ENCODE measurements at places on chromosomes 1 and 21. TPM values are rescaled to one million over a fixed set of nuclear protein-coding genes. Genes with fewer than 3 reads are reported as not detected.

DNA sequence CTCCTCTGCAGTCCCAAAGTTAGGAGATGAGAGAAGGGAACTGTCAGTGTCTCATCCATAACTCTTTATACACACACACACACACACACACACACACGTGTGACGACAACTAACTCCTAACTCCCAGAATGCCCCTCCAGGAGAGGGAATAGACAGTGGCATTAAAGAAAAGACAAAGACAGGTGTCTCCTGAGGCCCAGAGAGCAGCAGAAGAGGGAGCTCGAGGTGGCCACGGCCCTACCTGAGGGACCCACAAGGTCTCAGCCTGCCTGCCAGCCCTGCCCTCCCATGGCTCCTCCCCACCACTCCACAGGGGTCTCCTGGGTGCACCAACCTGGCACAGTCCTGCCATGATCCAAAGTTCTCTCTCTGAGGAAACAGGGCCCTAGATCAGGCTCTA is 1.6 kb upstream of the PHLDA3 start:
- no peaks in the 10 kb centered on the region for H3K27me3 ChIP-seq
- no peak overlapping the region for H3K4me3 ChIP-seq
- H3K27ac ChIP-seq, result peak overlapping the region; percentile 31

DNA sequence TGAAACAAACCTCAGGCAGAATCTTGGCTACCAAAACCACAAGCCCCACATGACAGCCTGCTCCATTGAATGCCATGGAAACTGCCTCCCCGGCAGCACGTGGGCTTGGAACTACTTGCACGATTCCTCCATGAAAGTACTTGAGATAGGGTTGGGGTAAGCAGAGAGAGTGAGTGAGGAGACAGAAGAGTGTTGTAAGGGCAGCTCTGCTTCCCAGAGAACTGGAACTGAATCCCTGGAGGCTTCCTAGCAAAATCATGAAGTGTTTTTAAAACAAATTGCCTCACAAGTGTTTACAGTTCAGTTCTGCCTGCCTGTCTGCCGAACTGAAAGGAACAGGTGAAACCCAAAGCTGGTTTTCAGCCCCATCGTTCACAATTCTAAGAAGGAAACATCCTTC is 35.3 kb upstream of the DNASE2B start:
- no peaks in the 10 kb centered on the region for H3K36me3 ChIP-seq
- no peak overlapping the region for H3K27ac ChIP-seq
- no peaks in the 10 kb centered on the region for H3K27me3 ChIP-seq
- H3K4me3 ChIP-seq, result no peak overlapping the region

GRCh38 chr1:69737527-69738185 is 169.9 kb downstream of the LRRC7 start:
- H3K36me3 ChIP-seq, result no peaks in the 10 kb centered on the region
- H3K4me1 ChIP-seq, result no peaks in the 10 kb centered on the region
- H3K27me3 ChIP-seq, result peaks cover 87% of the 10 kb centered on the region
- DNase-seq, result peak; percentile 77
- H3K4me3 ChIP-seq, result no peak overlapping the region

- H3K4me3 ChIP-seq, result no peak overlapping the region
- H3K27me3 ChIP-seq, result no peaks in the 10 kb centered on the region
- no peak overlapping the region for H3K27ac ChIP-seq
- no peaks in the 10 kb centered on the region for H3K4me1 ChIP-seq
- peak; percentile 31 for DNase-seq
- H3K36me3 ChIP-seq, result no peaks in the 10 kb centered on the region
Observed at GRCh38 chr21:28793043-28793442, 199.6 kb downstream of the LTN1 start.

GRCh38 chr1:168320800-168321450 is 40.2 kb downstream of the TBX19 start:
- H3K4me1 ChIP-seq, result peaks cover 13% of the 10 kb centered on the region

SPRR4 gene
- total RNA-seq, result not detected

OR2T33 gene
- not detected for total RNA-seq

FAM163A gene
- not detected for total RNA-seq

TSPEAR gene
- not detected for total RNA-seq

LRRC53 gene
- not detected for total RNA-seq

SCMH1 gene
- total RNA-seq, result 51.4 TPM

All from MCF 10A (cell line).